ENCODE measurements at places on chromosomes 16 and 17.

DNA sequence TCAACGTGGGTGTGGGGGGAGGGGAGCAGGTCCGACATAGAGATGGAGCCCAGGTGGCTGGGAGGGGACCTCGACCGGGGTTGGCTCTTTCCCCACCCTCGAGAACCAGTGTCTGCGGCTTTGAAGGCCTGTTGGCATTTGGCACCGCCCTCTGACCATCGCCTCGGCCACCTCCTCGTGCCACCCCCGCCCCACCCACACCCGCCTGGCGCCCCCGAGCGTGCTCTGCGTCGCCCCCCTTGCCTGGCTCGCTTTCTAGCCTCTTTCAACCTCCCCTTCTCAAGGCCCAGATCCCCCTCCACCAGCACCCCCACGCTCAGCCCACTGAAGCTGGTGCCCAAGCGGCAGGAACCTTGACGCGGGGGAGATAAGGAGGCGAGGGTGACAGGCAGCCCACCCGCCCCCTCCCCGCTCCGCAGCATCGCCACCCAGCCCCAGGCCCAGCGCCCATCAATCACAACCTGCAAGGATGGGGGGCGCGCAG lies 619 bp downstream of the CACNB1 start:
- no peak for DNase-seq

- DNase-seq = no peak
Observed at GRCh38 chr16:25140459-25140858, 28.9 kb downstream of the LCMT1 start.

DNA sequence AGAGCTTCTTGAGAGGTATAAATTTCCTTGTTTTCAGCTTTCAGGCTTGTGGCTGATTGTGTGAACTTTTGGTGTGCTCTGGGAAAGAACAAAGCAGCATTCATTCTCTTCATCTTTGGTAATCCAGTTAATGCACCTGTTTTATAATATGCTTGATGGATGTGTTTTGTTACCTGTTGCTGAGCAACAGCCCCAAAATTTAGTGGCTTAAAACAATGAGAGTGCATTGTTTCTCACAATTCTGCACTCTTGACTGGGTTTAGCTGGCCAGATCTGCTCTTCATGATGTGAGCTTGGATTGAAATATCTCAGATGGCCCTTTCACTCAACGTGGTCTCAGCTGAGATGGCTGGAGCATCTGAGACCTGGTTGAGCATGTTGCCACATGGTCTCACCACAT lies 58.7 kb upstream of the NOL11 start:
- DNase-seq = no peak

DNA sequence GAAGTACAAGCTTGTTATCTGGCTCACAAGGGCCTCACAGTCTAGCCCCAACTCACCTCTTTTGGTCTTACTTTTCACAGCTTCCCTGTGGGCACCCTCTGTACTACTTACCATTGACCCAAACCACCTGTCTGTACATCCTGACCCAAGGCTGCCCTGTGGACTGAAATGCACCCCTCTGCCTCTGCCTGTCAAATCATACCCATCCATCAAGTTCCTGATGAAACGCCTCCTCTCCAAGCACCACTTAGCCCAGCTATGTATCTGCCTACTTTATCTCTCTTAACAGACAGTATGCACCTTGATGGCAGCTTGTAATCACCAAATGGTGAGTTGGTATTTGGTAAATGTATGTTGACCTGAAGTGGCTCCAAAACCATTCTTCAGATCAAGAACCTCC lies 7.5 kb upstream of the MAP3K14 start:
- DNase-seq = no peak

- DNase-seq = no peak
Observed at GRCh38 chr17:15121426-15121825, 143.7 kb downstream of the PMP22 start.

- no peak for DNase-seq
Observed at GRCh38 chr16:53061256-53061655, 6.5 kb downstream of the CHD9 start.

DNA sequence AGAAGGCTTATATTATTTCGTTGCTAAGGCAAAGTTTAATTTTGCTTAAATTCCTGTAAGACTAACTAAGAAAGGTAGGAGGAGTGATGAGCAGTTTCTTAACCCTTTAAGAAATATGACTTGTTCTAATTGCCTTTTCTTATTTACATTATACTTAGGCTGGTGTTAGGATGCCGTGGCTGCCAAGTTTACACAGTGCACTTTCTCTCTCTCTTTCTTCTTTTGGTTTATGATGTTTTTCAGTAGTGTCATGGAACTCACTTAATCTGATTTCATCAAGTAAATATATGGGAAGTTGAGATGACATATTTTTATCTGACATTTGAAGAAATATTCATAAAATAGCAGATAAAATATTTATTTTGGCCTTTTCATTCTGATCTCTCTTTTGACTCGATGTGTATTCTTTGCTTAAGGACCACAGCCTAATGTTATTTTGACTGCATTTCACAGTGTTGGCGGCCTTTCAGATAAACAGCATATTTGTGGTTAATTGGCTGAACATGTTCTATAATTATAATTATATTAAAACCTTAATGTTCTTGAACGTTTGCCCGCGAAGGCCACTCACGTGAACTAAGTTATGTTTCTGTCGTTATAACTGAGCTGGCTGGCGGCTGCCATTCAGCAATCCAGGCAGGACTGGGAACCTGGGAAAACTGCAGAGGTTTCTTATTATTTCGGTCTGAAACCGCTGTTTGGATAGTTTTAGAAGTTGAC lies 191.6 kb downstream of the WWOX start:
- DNase-seq = no peak

DNA sequence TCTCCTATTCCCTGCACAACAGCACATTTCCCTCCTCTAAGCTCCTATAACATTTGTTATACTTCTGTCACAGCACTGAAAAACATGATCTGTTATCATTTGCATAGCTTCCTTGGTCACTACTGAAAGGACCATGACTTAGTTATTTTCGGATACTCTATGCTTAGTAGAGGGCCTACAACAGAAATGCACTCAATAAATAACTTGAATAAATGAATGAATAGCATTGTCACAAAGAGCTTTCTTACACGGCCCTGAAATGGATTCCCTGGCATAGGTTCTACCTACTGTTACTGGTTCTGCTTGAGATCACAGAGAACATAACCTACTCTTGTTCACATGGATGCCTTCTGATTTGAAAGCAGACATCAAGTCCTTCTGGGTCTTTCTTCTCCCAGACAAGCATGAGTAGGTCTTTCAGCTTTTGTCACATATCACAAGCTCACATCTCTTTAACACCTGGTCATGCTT lies 41.6 kb downstream of the MYO1D start:
- no peak for DNase-seq

GRCh38 chr17:69473841-69474831 lies 59.6 kb downstream of the MAP2K6 start:
- no peak for DNase-seq

GRCh38 chr16:73028263-73028662 lies 19.7 kb downstream of the ZFHX3 start:
- no peak for DNase-seq

DNA sequence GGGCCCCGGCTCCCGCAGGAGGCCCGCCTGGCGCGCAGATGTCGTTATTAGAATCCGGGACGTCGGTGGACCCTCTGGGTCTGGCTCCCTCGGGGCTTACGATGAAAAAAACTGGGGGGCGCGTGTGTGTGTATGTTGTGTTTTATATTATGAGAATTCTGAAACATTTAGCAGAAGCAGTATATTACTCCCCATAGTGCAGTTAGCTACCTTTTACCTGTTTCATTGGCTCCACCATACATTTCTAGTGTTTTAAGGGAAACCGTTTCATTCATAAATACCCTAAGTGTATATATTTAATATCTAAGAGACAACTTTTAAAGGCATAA lies 486 bp upstream of the DNAJA2 start:
- DNase-seq = no peak

DNA sequence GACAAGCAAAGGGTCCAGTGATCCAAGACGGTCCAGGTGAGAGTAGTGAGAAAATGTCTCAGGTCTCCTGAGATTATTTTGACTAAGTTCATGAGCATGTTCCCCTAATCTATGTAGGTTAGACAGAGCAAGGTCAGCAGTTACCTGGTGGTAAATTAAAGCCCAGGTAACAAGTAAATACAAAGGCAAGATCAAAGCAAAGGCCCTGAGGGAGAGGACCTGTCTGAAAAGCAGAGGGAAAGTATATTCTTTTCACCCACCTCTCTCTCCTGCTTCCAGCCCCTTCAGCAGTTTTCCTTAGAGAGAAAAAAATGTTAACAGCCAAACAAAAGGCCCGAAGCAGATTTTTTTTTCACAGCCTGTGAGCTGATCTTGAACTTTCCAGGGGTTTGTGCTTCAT lies 302.7 kb downstream of the MAP2K6 start:
- no peak for DNase-seq

DNA sequence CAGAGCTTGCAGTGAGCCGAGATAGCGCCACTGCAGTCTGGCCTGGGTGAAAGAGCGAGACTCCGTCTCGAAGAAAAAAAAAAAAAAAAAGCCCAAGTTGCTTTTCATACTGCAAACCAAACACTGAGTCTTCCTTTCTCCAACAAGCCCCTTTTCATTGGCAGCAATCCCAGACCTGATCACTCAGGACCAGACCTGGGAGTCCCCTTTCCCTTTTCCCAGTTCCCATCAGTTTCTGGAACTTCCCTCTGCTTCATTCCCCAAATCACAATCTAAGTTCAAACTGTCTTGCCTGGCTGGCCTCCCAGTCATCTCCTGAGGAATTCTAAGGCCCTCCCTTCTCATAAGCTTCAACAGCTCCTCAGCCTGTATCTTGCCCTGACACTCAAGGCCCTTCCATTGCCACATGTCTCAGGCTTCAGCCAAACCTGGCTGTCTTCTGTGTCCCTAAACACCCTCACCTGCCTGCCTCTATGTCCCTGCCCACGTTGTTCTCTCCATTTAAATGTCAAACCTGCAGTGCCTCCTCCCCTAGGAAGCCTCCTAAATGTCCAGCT lies 11.8 kb upstream of the PHF12 start:
- DNase-seq = no peak

DNA sequence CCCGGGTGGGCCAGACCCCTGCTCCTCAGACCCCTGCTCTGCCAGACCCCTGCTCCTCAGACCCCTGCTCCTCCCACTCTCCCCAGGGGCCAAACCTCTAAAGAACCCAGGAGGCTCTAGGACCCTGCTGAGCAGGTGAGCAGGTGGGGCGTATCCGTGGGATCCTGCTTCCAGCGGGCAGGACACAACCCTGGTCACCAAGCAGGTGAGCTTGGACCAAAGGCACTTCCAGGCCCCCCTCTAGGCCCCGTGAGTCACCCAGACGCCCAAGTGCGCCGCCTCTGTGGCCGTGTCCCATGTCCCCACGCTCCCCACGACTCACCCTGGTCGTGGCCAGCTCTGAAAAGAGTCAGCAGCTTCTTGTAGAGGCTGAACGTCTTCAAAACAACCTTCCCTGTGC lies 5.0 kb downstream of the CYBC1 start:
- no peak for DNase-seq

DNA sequence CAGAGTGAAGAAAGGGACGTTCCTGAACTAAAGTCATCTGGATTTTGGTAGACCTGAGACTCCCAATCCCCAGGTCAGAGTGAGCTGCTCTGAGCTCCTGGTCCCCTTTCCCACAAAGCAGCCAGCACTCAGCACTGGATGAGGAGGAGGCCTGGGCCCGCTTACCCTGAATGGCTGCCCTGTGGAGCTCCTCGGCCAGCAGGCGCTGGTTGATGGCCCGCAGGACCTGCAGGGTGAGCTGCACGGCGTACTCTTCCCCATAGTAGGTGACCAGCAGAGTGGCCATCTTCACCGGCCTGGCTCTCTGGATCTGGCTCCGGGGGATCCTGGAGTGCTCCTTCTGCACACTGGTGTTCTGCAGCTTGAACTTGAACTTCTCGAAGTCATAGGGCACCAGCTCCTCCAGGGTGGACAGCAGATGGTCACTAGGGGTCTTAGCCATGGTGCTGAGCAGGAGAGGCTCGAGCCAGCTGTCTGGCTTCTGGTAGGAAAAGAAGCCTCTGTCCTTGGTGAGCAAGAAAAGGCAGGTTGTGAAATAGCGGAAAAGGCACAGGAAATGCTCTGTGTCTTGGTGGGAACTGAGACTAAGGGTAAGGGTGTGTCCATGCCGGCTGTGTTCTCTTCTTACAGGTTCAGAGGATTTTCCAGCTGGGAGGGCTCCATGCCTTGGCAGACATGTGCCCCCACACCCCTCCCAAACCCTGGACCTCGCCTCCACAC lies at the start of gene MEFV:
MEFV (minus strand) TSS at position 488 of the 720 bp plus-strand sequence; CDS start at position 442, 46 bp downstream.
- no peak for DNase-seq

DNA sequence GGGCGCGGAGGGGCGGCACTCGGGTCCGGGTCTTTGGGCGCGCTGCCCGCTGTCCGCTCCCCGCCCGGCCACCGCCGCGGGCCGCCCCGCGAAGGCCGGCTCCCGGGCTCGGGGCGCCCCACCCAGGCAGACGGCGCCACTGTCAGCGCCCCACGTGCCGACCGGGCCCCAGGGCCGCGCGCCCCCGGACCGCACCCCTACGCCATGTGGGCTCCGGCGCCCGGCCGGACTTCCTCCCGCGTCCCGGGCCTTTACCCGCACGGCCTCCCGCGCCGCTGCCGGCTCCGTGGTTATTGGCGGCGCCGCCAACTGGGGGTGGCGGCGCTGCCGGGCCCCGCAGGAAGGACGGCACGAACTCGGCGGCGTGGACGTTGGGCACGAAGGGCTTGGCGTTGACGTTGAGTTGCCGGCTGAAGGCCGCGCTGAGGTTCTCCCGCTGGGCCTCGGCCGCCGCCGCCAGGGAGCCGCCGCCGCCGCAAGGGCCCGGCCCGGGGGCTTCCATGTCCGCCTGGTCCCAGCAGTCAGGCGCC lies 577 bp downstream of the GSPT1 start:
- DNase-seq = peak; percentile 43

DNA sequence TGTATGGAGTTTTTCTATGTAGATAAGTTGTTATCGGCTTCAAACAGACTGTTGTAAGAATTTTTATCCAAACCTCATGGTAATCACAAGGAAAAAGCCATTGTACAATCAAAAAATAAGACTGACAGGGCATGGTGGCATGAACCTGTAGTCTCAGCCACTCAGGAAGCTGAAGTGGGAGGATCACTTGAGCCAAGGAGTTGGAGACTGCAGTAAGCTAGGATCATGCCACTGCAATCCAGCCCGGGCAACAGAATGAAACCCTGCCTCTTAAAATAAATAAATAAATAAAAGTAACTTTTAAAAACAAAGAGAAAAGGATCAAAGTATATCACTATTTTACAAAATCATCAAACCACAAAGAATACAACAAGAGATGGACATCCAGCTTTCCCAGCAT lies 14.4 kb downstream of the OR1A1 start:
- no peak for DNase-seq

GRCh38 chr17:7203391-7203790 lies 16.2 kb downstream of the DLG4 start:
- DNase-seq = no peak

GRCh38 chr16:68233085-68233834 lies 2.7 kb downstream of the ESRP2 start:
- peak; percentile 34 for DNase-seq

GRCh38 chr16:58421529-58421928 lies 29.3 kb downstream of the GINS3 start:
- no peak for DNase-seq

DNA sequence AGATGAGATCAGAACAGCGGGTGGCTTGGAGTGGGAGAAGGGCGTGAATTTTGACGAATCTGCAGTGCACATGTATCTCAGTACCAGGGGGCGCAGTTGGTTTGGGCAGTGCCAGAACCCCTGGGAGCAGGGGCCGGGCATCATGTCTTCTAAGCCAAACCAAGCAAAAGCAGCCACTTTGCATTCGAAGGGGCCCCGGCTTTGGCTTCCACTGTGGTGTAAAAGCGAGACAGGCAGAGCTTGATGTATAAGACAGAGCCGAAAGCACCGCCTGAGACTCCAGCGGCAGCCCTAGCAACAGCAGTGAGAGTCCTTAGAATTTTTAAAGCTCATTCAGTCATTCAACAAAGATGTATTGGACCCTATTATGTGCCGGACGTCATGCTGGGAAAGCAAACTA lies 3.8 kb upstream of the XYLT1 start:
- peak; percentile 32 for DNase-seq

- no peak for DNase-seq
Observed at GRCh38 chr17:35531160-35531559, 6.3 kb downstream of the SLFN12L start.

All from CD4-positive, alpha-beta T cell treated with Interleukin-17A for 4 hours (primary cell).